ENCODE measurements at places on chromosomes 3 and 15.

DNA sequence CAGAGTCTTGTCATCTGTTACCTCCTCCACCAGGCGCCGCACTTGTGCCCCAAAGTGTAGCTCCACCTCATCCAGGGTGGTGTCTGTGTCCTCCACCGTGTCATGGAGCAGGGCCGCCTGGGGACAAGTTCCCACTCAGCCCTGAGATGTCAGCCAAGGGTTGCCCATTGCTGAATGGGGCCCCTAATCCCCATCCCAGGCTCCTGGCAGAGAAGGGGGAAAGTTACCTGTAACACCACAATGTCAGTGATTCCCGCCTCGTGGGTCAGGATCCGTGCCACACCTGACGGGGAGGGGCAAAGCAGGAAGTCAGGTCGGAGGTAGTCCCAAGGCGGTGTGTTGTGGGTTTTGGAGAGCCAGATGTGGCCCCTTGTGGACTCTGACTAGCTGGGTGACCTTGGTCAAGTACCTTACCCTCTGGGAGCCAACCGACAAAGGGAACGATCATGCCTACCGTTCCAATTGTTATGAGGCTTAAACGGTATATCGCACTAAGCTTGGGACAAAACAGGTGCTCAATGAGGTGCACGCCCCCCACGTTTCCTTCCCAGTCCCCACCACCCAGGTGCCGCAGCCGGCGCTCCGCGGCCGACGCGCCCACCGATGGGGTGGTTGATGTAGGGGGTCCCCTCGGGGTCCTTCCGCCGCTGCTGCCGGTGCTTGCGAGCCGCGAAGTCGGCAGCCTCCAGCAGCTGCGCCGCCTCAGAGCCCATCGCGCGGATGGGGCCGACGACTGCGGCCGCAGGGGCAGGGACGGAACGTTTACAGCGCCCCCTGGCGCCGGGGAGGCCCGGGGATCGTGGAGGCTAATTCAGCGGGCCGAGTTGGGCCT lies at the start of gene HDDC3:
Gene HDDC3, minus strand, starts transcription at position 722 of the 832 bp plus-strand sequence. Its CDS starts 9 bp downstream, at position 713.
- DNase-seq, result peak; percentile 97

GRCh38 chr3:190375246-190375645 lies 12.7 kb upstream of the CLDN16 start:
- DNase-seq, result no peak

GRCh38 chr3:44264146-44264545 lies 22.5 kb downstream of the TOPAZ1 start:
- no peak for DNase-seq

- DNase-seq, result no peak
Observed at GRCh38 chr3:127172781-127173515, 20.0 kb upstream of the PRR23E start.

- DNase-seq, result no peak
Observed at GRCh38 chr3:59753808-59754450, 704.1 kb upstream of the CFAP20DC start.

Measured in activated CD8-positive, alpha-beta memory T cell treated with anti-CD3 and anti-CD28 coated beads for 24 hours (primary cell).